ENCODE measurements at places on chromosomes 3 and 15.

- DNase-seq, result no peak
These were observed 132.3 kb downstream of the SUCLG2 start for GRCh38 chr3:67522081-67522480.

DNA sequence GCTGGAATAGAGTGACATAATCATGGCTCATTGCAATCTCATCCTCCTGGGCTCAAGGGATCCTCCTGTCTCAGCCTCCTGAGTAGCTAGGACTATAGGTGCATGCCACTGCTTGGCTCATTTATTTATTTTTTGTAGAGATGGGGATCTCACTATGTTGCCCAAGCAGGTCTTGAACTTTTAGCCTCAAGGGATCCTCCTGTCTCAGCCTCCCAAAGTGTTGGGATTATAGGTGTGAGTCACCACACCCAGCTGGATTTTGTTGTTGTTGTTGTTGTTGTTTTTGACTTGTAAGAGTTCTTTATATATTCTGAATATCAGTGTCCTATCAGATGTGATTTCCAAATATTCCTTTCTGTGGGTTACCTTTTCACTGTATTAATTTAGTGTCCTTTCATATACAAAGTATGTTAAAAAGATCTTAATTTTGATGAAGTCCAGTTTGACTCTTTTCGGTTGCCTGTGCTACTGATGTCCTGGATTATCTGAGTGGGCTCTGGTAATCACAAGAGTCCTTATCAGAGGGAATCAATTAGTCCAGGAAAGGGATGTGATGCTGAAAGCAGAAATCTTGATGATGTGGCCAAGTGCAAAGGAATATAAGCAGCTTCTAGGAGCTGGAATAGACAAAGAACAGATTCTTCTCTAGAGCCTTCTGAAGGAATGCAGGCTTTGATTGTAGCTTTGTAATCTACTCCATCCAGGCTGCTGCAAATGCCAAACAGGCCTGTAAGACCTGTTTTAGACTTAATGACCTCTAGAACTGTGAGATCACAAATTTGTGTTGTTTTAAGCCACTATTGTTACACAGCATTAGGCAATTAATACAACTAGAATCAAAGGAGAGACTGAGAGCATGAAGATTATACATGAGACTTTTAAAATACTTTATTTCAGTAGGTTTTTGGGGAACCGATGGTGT lies 30.2 kb downstream of the NCK1 start:
- DNase-seq, result no peak

DNA sequence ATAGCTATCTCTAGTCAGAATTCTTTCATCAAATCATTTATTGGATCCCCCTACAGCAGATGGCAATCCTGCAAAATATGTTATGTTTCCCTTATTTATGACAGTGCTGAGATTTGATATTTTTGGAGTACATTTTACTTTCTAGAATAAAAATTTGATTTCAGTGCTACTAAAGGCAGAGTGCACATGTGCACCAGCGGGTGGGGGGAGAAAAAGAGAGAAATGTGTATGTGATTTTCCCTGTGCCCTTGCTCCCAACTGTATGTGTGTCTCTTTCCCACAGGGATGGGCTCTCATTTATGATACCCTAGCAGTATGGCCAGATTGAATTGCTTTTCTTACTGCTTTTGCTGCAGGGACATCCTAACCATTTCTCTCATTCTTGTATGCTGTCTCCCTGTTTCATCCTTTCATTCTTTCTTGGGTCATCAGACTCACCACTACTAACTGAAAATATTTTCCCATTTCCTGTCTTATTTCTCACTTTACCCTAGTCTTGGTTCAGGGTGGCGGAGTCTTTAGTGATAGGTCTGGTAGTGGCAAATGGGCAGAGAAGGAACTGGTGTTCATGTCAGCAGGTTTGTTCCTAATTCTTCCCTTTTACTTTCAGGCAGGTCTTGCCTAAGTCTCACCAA lies 140.7 kb downstream of the TCF12 start:
- no peak for DNase-seq

DNA sequence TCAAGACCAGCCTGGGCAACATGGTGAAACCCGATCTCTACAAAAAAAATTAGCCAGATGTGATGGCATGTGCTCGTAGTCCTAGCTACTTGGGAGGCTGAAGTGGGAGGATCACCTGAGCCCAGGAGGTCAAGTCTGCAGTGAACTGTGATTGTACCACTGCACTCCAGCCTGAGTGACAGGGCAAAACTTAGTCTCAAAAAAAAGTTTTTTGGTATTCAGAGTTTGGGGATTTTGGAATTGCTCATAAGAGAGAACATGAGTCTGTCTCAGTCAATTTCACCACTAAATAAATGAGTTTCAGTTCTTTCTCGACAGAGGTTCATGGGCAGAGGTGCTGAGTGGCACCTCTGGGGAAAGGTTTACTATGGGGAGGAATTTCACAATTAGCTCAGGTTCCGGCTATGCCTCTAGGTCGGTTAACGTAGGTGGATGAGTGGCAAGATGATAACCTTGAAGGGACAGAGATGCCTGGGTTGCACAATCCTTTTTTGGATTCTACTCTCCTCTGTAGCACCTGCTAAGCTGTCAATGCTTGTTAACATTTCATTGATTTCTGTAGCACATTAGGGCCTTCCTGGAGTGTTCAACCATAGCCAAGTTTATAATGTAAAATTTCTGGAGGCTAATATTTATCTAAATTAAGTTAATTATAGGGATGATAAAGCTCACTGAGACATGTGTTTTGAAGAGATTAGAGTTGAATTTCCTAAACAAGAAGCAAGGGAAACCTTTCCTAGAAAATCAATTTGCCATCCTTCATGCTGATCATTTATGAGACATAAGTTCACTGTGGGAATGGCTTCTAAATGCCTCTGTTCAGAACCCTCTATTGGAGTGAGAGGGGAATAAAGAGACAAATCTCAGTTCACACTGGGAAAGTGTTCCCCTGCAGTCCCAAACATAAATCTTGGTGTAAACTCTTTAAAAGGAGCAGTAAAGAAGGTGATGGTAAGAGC lies 37.4 kb upstream of the DCP1A start:
- no peak for DNase-seq

DNA sequence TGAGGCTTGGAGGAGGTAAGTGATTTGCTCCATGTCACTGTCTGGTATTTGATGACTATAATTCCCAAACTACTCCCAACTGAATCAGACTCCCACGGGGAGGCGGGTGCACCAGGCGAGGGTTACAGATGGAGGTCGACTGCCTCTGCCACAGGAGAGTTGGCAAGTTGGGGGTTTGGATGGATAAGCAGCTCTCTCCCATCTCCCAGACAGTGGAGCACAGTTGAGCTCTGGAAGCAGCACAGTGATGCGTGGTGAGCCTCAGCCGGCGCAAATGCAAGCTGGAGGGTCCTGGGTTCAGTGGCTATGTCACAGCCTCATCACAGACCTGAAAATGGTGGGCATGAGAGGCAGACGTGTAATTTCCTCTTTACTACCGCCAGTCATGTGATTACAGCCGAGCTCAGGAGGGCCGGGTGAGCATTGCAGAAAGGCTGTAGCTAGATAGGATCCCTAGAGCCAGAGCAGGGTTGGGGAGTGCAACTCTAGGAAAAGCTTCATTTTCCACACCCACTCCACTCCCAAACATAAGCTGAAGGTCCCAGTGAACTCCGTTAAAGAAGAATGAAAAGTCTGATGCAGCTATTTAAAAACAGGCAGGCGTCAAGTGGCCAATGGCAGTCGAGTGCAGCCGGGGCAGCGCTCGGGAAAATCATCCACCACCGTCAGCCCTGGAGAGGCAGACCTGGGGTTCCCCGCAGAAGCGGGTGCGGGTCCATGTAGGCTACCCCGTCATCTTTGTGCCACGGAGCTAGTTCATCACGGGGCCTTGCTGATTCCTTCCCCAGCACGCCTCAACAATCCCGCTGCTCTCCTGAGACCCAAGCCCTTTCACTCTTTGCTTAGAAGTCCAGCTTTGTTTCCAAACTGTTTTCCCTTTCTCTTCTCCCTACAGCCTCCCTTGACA lies 33.3 kb upstream of the VPS8 start:
- peak; percentile 16 for DNase-seq

GRCh38 chr3:141178551-141178950 lies 53.1 kb upstream of the PXYLP1 start:
- DNase-seq, result no peak

GRCh38 chr3:30204126-30204525 lies 402.3 kb upstream of the TGFBR2 start:
- no peak for DNase-seq
